Activated CD4-positive, alpha-beta T cell treated with anti-CD3 and anti-CD28 coated beads, Interleukin-2, amount 10 ng/mL, durations not matched to agents 7 days and 5 days (primary cell): ENCODE measurements at places on chromosomes 12 and 14. TPM values are rescaled to one million over a fixed set of nuclear protein-coding genes. Genes with fewer than 3 reads are reported as not detected.

DNA sequence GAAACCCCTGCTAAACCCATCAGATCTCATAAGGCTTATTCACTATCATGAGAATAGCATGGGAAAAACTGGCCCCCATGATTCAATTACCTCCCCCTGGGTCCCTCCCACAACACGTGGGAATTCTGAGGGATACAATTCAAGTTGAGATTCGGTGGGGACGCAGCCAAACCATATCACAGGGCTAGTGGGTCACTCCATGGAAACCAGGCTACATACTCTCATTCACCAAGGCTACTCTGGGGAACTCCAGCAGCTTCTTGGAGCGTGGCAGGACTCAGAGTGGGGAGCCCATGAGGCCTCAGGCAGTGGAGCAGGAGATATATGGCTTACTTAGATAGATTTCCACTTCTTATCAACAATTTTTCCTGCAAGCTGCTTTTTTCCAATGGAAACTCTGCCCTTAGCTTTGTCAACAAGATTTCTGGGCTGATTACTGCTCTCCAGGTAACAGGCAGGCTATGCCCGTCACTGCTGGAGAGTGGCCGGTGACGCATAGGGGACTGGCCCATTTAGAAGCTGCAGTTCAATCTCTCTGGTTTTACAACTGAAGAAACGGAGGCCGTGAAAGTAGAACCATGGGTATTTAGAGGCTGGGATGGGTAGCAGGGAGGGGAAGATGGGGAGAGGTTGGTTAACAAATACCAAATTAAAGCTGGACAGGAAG, 16.5 kb downstream of the VDR start:
- DNase-seq = no peak

GRCh38 chr14:39219075-39219499, 14.6 kb upstream of the MIA2 start:
- no peak for DNase-seq

DNA sequence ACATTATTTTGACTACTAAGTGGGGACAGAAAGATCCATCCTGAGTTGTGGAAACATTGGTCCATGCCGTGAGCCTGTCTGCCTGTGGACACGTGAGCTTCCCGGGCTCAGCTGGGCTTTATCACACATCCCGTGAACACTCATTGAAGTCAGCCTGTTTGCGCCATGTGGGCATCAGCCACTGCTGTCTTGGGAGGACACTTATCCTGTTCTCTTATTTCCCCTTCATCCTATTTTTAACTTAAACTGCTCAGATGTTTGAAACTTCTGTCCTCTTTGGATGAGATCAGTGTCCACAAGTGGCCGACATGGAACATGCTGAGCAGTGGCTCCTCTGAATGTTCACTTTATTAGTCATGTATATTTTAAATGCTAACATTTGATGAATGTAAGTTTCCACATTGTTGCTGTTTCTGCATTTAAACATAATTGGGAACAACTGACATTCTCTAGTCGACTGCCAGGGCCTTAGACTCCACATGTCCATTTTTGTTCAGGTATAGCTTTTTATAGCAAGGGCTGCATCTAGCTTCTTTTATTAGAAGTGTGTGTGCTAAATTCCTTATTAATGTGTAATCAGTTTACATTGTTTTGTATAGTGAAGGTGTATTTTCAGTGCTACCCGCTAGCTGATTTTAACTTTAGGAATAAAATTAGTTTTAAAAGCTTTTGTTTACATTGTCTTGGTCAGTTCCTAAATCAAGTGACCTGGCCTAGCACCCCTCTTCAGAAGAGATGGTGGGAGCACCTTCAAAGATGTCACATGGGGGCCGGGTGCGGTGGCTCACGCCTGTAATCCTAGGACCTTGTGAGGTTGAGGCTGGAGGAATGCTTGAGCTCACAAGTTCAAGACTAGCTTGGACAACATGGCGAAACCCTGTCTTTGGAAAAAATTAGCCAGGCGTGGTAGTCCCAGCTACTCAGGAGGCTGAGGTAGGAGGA, 24.0 kb downstream of the RNF34 start:
- no peak for DNase-seq

The CLEC7A gene
- total RNA-seq = not detected

The GALNT6 gene
- 17.5 TPM for total RNA-seq

The SYT1 gene
- total RNA-seq = not detected

The TPH2 gene
- not detected for total RNA-seq
